ENCODE measurements at places on chromosomes 7 and 10.

DNA sequence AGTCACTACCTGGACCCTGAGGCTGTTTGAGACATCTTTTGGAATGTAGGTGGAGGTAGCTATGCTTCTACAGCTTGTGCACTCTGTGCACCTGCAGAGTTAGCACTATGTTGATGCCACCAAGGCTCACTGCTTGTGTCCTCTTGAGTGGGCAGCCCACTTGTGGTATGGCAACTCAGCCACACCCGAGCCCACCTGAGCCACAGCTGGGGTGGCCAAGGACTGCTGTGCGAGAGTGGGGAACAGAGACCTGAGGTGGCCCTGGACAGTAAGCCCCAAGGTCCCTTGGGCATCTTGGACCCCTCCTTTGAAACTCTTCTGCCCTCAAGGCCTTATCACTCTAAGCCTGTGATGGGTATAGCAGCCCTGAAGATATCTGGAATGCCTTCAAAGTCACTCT is 25.7 kb downstream of the MYO1G start:
- no peak for DNase-seq

DNA sequence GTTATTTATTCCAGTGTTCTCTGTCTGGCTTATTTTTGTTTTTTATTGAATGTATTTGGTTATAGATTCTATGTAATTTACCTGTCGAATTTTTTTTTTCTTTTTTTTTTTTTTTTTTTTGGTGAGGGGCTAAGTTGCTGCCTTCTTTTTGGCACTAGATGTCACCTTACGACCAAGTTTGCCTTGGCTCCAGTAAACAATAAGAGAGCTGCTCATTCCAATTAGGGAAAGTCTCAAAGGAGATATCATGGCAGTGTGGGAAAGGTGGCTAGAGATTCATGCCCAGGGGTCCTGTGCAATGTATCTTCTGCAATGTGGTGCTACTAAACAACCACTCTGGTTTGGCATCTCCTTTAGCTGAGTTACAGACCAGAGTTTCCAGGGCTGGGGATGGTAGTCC is 84.0 kb downstream of the PTPN20 start:
- DNase-seq, result no peak

- DNase-seq, result no peak
Measured at GRCh38 chr10:89302625-89303024, 779 bp downstream of the IFIT2 start.

DNA sequence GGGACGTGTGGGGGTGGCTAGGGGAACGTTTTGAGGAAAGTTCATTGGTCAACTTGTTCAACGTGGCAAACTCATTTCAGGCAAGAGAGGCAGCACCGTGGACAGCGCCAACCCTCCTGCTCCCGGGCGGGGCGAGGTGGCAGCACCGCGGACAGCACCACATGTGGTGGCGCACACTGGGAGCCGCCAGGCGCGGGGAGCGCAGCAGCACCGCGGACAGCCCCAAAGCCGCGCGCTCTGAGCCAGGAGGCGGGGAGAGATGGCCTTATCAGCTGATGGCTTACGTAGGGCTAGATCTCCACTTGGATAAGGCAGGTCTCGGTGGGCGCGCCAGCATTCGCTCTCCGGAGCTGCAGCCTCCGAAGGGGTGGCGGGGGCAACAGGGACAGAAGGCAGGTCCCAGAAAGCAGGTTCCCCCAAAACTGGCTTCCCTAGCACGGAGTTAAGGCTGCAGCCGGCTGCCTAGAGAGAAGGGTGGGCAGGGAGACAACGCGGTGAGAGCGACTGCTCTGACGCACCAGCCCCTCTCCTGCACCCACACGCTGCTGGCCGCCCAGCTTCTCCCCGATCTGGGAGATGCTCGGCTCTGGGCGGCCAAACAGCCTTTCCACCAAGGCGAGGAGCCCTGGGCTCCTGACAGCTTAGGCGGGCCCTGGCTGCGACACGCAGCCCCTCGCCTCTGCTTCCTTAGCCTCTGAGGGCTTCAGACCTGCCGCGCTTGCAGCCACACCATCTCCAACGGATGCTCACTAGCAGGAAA is at the start of gene HTR5A:
Gene HTR5A (plus strand): TSS at position 333 of the 760 bp plus-strand sequence. CDS start 576 bp downstream, outside the sequence.
- DNase-seq, result peak; percentile 94
